NCI-H1930 (cell line): ENCODE measurements at places on chromosomes 11 and 22.

GRCh38 chr11:120909676-120910416 is 114.1 kb upstream of the TBCEL start:
- DNase-seq, result no peak

DNA sequence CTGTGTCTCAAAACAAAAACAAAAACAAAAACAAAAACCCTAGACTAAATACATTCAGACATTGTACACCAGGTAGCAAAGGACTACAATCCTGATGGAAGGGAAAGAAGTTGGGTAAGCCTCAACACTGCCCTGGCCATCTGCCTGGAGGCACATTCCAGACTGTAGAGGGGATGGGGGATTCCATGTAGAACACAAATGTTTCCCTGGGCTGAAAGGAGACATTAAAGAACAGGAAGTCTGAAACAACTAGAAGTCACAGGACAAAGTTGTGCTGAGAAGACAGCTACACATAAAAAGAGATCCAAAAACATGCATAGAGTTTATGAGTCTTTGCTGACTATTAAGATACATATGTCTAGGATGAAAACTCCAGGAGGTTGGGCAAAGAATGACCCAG is 83.9 kb downstream of the RRAS2 start:
- DNase-seq, result no peak

DNA sequence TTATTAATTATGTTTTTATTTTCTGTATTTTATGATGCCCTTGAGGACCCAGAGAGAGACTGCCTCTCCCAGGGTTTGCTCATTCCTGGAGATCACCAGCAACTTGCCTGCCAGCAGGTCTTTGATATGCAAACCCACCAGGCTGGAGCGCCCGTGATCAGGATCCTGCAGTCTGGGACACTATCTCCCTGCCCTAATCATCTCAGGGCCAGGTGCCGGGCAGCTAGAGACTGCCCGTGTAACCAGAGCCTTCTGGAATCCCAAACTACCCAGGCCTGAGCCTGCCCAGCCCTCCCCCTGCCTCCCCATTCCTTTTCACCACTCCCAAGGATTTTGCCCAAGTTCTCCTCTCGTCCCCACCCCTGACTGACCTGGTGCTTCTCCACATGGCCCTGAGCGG is 52.2 kb upstream of the B3GAT1 start:
- DNase-seq, result no peak

DNA sequence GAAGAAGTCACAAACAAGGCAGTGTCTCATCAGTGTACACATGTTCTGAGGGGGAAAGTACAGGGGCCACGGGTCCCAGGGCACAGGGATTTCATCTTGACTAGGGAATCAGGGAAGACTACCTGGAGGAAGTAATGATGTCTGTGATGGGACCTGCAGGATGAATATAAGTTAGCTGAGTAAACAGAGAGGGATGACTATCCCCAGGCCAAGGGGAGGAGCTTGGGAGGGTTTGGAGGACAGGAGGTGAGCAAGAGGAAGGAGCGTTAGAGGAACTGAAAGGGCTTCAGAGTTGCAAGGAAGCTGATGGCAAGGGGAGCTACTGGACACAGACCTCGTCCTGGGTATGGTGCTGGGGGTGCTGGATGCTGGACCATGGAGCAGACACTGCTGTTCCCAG is 56.4 kb downstream of the TRAF6 start:
- DNase-seq, result no peak

GRCh38 chr11:58391879-58392278 is 14.8 kb downstream of the OR5B3 start:
- DNase-seq, result no peak

DNA sequence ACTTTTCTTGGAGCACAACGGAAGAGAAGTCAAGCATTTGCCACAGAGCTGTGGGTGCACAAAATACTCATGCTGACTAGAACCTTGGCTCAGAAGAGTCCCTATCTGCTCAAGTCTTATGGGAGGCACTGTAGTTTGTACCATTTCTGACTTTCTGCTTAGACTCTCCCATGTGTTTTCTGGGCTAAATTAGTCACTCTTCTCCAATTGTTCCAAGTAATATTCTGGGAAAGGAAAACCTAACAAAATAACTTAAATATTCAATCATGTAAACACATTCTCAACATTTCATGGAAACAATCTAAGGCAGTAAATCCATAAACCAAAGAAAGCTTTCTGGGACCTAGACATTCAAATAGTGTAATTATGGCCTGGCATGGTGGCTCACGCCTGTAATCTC is 220.7 kb downstream of the SWAP70 start:
- DNase-seq, result no peak
